ENCODE measurements at places on chromosomes 7 and 10.

DNA sequence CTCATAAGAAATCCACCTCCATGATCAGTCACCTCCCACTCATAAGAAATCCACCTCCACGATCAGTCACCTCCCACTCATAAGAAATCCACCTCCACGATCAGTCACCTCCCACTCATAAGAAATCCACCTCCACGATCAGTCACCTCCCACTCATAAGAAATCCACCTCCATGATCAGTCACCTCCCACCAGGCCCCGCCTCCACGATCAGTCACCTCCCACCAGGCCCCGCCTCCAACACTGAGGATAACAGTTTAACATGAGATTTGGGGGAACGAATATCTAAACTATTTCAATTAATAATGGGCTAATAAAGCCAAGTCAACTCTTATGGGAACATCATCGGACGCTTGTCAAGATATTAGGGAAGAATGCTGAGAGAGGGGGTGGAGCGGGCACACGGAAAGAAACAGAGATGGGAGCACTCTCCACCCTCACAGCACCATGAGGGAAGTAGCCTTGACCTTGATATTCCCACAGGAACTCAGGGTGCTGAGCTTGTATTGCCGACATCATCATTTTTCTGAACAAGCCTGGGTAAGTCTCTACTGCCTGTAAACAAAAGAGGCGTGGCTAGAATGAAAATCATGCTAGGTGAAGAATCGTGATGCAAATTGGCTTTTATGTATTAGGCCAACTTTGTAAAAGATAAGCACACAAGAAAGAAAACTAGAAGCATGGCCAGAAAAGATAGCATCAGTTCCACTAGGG lies 303.5 kb upstream of the KLF6 start:
- no peaks in the 10 kb centered on the region for H3K36me3 ChIP-seq
- H3K27me3 ChIP-seq = no peaks in the 10 kb centered on the region
- no peak overlapping the region for H3K4me3 ChIP-seq
- no peak for DNase-seq
- no peak overlapping the region for H3K27ac ChIP-seq
- no peaks in the 10 kb centered on the region for H3K4me1 ChIP-seq

GRCh38 chr7:87645446-87645845 lies 17.2 kb downstream of the RUNDC3B start:
- no peak overlapping the region for H3K27ac ChIP-seq
- no peaks in the 10 kb centered on the region for H3K27me3 ChIP-seq
- no peak for DNase-seq
- no peak overlapping the region for H3K4me3 ChIP-seq

DNA sequence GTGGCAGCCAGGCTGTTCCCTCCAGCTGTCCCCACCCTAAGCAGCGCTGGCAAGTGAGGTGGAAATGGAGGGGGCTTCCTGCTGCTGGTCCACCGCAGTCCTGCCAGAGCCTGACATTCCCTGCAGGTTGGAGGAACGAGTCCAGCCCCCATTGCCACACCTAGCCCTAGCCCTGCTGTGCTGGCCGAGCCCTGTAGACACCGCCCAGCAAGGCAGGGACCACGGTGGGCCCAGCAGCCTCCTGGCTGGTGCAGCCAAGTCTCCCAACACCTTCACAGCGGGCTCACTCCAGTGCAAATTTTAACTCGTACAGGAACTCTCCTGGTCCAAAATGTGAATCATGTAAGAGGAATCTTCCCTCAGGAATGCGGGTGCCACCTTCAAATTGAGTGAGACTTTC lies 116.3 kb downstream of the PAXIP1 start:
- H3K4me3 ChIP-seq = no peak overlapping the region
- H3K27me3 ChIP-seq = no peaks in the 10 kb centered on the region
- H3K36me3 ChIP-seq = no peaks in the 10 kb centered on the region
- H3K27ac ChIP-seq = no peak overlapping the region
- DNase-seq = no peak
- H3K4me1 ChIP-seq = no peaks in the 10 kb centered on the region

- no peaks in the 10 kb centered on the region for H3K27me3 ChIP-seq
- no peaks in the 10 kb centered on the region for H3K36me3 ChIP-seq
- H3K4me3 ChIP-seq = no peak overlapping the region
- no peaks in the 10 kb centered on the region for H3K4me1 ChIP-seq
Observed at GRCh38 chr10:83372646-83373045, 766.7 kb upstream of the GHITM start.

- H3K27me3 ChIP-seq = peaks cover 52% of the 10 kb centered on the region
- H3K27ac ChIP-seq = no peak overlapping the region
- no peaks in the 10 kb centered on the region for H3K36me3 ChIP-seq
- DNase-seq = no peak
- peaks cover 3% of the 10 kb centered on the region for H3K4me1 ChIP-seq
- no peak overlapping the region for H3K4me3 ChIP-seq
Observed at GRCh38 chr7:128177768-128178550, 63.1 kb upstream of the LEP start.

DNA sequence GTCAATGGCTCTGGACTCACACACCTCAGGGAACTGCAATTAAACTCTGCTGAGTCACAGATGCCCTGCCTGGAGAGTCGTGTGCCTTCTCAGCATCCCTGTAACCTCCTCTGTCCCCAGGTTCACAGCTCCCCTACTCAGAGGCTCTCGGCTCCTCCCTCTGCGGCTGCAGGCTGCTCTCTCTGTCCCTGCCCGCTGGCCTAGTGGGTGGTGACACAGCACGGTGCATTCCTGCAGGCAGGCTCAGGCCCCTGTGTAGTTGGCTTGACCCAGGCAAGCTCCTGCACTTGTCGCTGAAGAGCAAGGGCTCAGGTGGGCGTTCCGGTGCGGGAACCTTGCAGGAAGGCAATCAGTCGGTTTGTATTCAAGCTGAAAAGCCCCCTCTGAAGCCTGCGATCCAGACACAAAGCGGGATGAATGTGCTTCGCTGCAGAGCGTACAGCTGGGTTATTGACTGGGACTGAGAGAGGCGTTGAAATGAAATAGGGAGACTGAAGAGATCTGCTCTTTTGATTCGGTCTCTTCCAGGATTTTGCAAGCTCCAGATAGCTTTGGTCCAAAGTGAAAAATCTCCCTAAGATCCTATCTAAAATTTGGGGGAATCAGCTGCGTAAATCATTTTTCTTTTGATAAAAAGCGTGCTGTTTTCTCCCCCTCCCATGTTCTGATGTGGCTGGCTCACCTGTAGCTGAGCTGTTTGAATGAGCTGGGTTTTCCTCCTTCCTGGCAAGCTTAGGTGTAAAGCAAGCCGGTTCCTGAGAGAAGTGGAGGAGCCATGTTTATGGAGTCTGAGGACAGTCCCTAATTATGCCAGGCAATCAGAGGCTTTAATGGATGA lies 208.7 kb upstream of the PHYHIPL start:
- H3K4me1 ChIP-seq = no peaks in the 10 kb centered on the region
- peaks cover 8% of the 10 kb centered on the region for H3K27me3 ChIP-seq
- H3K36me3 ChIP-seq = no peaks in the 10 kb centered on the region
- H3K27ac ChIP-seq = no peak overlapping the region
- H3K4me3 ChIP-seq = no peak overlapping the region

- H3K27ac ChIP-seq = no peak overlapping the region
- no peaks in the 10 kb centered on the region for H3K36me3 ChIP-seq
- H3K4me3 ChIP-seq = no peak overlapping the region
- no peaks in the 10 kb centered on the region for H3K27me3 ChIP-seq
- DNase-seq = no peak
Observed at GRCh38 chr7:90825779-90826178, 229.7 kb downstream of the CDK14 start.

DNA sequence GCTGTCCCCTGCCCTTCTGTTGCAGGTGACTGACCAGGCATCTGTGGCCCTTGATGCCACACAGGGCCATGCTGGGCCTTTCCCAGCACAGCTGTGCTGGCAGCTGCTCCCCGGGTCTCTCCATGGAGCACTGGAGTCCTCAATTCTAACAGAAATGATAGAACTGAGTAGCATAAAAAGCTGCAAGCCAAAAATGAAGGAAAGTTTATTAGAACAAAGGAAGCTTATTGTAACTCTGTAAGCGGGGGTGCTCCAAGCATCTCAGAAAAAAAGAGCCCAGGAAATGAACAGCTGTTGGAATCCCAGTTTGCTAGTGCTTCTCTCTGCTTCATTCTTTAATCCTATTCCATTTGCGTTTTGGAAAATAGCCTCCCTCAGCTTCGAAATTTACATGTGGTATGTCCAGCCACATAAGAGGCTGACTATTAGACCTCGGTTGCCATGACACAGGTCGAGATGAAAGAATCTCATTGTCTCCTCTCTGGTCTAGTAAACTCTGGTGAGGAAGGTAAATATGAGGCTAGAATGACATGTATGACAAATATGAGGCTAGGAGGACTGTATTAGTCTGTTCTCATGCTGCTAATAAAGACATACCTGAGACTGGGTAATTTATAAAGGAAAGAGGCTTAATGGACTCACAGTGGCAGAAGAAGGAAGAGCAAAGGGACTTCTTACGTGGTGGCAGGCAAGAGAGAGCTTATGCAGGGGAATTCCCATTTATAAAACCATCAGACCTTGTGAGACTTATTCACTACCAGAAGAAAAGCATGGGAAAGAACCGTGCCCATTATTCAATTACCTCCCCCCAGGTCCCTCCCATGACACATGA lies 23.7 kb downstream of the EPDR1 start:
- no peaks in the 10 kb centered on the region for H3K36me3 ChIP-seq
- no peak overlapping the region for H3K27ac ChIP-seq
- no peak for DNase-seq
- no peak overlapping the region for H3K4me3 ChIP-seq

- no peaks in the 10 kb centered on the region for H3K4me1 ChIP-seq
- no peak for DNase-seq
- no peak overlapping the region for H3K27ac ChIP-seq
Observed at GRCh38 chr7:96380111-96380512, 58.2 kb upstream of the SLC25A13 start.

GRCh38 chr10:73117976-73118743 lies 7.9 kb downstream of the NUDT13 start:
- H3K36me3 ChIP-seq = peaks cover 8% of the 10 kb centered on the region
- peaks cover 2% of the 10 kb centered on the region for H3K4me1 ChIP-seq
- no peak overlapping the region for H3K27ac ChIP-seq
- no peak overlapping the region for H3K4me3 ChIP-seq

DNA sequence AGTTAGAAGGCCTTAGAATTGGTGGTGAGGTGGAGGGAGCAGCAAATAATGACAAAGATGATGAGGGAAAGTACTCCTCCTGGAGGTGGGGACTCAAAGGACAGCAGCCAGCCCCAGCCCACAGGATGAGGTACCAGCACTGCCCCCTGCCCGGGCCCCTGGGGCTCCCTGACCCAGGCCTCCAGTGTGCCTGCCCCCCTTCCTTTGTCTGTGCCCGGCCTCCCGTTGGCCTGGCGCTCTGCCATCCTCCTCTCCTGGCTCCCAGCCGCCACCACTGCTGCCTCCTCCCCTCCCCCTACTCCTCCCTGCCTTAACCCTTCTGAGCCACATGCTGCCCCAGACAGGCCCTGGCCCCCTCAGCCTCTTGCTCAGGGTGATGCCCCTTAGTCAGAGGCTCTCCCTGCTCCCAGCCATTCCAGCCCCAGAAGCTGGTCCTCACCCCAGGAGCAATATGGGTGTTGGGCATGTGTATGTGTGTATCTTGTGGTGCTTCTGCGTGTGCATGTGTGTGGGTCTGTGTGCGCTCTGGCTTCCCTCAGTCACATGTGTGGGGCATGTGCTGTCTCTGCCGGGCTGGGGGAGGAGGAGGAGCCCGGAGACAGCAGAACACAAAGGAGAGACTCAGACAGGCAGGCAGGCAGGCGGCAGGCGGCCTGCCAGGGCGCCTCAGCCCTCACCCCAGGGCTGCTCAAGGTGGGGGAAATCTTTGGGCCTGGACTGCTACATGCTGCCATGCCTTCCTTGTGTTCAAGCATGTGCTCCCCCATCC lies 2.6 kb downstream of the LDB1 start:
- peaks cover 3% of the 10 kb centered on the region for H3K36me3 ChIP-seq
- no peaks in the 10 kb centered on the region for H3K27me3 ChIP-seq
- H3K4me3 ChIP-seq = peak overlapping the region; percentile 82
- H3K27ac ChIP-seq = peak overlapping the region; percentile 91

GRCh38 chr10:77973276-77973675 lies 46.7 kb upstream of the DLG5 start:
- H3K4me1 ChIP-seq = peaks cover 10% of the 10 kb centered on the region
- H3K4me3 ChIP-seq = no peak overlapping the region
- H3K27me3 ChIP-seq = no peaks in the 10 kb centered on the region
- no peak overlapping the region for H3K27ac ChIP-seq
- H3K36me3 ChIP-seq = peaks cover 14% of the 10 kb centered on the region

GRCh38 chr7:27958933-27959548 lies 219.1 kb downstream of the TAX1BP1 start:
- H3K4me3 ChIP-seq = no peak overlapping the region
- no peaks in the 10 kb centered on the region for H3K4me1 ChIP-seq
- no peaks in the 10 kb centered on the region for H3K36me3 ChIP-seq
- no peaks in the 10 kb centered on the region for H3K27me3 ChIP-seq
- H3K27ac ChIP-seq = no peak overlapping the region
- DNase-seq = no peak

- no peaks in the 10 kb centered on the region for H3K36me3 ChIP-seq
- H3K4me1 ChIP-seq = peaks cover 5% of the 10 kb centered on the region
- no peaks in the 10 kb centered on the region for H3K27me3 ChIP-seq
- H3K27ac ChIP-seq = no peak overlapping the region
Observed at GRCh38 chr7:26284995-26285632, 6.5 kb upstream of the SNX10 start.

DNA sequence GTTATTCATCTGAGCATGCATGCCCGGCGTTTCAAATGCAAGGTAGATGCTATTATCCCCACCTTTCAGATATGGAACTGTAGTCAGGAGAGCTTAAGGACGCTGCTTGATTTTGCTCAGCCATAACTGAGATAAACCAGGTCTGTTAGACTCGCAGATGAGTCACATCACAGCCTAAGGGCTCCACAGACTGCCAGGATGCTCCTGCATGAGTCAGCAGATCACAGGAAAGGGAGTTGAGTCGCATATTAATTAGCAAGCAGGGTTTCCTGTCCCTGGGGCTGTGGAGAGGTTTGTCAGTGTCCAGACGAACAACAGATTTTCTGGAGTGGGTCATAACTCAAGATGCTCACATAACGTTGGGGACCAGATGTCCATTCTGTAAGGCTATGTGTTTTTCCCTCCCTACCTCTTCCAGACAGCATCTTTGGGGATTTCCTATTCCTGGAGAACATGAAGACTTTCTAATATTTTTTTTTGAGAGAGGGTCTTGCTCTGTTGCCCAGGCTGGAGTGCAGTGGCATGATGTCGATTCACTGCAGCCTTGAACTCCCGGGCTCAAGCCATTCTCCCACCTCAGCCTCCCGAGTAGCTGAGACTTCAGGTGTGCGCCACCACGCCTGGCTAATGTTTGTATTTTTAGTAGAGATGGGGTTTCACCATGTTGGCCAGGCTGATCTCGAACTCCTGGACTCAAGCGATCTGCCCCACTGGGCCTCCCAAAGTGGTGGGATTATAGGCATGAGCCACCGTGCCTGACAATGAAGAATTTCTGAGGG lies 36.7 kb downstream of the PFKFB3 start:
- no peaks in the 10 kb centered on the region for H3K27me3 ChIP-seq
- peak; percentile 91 for DNase-seq
- H3K27ac ChIP-seq = peak overlapping the region; percentile 18
- H3K4me3 ChIP-seq = no peak overlapping the region
- peaks cover 40% of the 10 kb centered on the region for H3K36me3 ChIP-seq
